ENCODE measurements at places on chromosomes 5 and 9.

- no peak for DNase-seq
Observed at GRCh38 chr9:71909887-71910649, 925 bp downstream of the ABHD17B start.

- no peak for DNase-seq
Observed at GRCh38 chr5:178332210-178332641, 99.6 kb upstream of the PHYKPL start.

DNA sequence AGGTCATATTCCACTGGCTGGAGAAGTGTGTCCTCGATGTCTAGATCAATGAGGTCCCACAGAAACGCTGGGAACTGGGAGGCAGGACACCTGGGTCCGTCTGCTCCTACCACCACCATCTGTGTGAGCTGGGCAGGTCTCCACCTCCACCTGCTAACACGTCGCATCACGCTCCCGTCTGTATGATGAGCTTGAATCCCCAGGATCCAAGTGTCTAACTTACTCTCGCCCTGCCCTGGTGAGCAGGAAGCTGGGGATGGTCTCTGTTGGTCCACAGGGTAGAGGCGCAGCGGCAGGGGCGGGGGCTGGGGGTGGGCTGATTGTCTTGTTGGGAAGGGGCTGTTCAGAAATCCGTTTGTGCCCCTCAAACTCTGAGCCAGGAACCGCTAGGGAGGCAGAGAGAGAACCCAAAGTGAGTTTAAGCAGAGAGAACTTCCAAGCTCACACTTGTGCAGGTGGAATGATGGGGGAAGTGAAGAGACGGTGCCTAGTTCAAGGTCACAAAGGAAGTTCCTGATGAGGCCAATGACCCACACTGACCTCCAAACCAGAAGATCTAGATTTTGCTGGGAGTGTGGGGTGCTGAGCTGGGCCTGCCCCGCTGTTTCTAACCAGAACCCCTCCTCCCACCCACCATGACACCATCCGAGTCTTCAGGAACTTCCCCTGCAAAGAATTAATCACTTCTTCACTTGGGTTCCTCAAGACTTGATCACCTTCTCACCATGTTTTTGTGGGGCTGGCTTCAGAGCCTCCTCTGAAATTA is 21.1 kb downstream of the ORM2 start:
- DNase-seq, result no peak

GRCh38 chr9:6667633-6668280 is 22.2 kb upstream of the GLDC start:
- no peak for DNase-seq

- no peak for DNase-seq
Observed at GRCh38 chr9:20271096-20271495, 351.2 kb downstream of the MLLT3 start.

DNA sequence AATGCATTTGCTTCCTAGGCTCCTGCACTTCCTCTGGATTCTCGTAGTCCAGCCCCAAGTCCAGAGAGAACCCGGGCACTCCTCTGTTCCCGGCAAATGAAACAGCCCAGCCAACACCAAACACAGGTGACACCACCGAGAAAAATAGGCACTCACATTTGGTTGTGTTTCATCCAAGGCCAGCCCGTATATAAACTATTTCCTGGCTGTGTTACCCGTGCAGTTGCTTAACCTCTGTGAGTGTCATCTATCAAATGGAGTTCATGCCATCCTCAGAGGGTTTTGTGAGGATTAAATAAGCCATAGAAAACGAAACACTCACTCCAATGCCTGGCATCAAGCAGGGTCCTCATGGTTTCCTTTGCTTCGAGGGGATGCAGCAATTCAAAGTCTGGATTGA is 115.2 kb downstream of the BOD1 start:
- DNase-seq, result no peak

DNA sequence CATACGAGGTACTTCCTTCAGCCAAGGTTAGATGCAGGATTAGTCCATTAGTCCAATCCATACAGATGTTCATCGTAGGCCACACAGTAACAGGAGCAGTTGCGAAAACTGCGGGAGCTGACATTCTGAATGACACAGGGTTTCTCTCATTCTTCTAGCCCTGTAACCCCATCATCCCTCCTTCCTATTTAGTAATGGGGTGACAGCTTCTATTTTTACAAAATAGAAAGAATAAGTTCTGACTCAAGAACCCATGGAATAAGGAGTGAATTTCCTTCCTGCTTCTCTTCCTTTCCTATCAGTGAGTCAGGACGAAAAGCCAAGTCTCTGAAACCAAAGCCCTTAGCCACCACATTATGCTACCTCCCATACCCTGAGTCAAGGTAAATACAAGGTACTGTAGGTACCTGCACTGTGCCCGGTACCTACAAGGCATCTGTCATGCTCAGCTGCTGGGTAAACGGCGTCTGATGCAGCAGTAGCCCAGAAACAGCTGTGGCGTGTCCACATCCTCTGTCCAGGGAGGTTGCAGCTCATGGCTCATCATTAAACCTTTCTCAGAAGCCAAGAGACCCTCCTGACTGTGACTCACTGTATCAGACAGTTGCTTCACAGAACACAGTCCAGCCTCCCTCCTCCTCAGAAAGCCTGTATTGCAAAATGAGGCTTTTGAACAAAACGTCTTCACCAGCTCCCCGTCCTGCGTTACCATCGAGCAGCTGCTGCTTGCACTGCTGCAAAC is 84.2 kb downstream of the ESM1 start:
- no peak for DNase-seq

DNA sequence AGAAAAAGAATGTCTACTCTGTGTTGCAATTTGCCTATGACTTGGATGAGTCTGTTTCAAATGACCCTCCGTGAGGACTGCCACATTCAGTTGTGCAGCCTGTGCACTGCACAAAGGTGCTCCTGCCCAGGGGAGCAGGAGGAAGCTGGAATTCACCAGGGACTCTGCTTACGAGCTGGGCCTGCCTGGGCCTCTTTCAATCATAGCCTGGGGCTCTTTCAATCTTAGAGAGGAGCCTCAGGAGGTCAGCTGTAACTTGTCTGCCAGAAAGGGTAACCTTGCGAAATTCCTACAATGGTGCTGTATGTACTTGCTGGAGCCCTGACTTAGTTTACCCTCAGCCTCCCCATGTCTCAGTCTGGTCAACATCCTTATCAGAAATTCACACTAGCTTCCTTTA is 8.4 kb upstream of the SFXN1 start:
- DNase-seq, result no peak

- DNase-seq, result no peak
Observed at GRCh38 chr9:70672161-70672649, 257.7 kb upstream of the KLF9 start.

GRCh38 chr5:74042559-74042958 is 416.6 kb downstream of the ARHGEF28 start:
- no peak for DNase-seq

- no peak for DNase-seq
Observed at GRCh38 chr9:130770093-130770492, 65.0 kb upstream of the ABL1 start.

DNA sequence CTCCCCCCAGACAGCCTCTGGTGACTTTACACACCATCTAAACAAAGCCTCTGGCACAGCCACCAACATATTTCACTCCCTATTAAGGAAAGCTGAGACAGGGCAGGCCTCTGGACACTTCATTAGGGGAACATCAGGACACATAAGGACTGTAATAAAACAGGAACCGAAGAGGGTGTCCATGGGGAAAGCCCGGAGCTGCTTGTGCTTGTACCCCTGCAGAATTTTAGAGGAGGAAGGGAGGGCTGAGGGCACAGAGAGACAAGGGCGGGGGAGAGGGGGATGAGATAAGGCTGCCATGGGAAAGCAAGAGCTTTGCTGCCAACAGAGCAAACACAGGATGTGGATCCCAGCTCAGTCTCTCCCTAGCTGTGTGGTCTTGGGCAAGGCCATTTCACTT is 138.4 kb downstream of the ASTN2 start:
- DNase-seq, result no peak

DNA sequence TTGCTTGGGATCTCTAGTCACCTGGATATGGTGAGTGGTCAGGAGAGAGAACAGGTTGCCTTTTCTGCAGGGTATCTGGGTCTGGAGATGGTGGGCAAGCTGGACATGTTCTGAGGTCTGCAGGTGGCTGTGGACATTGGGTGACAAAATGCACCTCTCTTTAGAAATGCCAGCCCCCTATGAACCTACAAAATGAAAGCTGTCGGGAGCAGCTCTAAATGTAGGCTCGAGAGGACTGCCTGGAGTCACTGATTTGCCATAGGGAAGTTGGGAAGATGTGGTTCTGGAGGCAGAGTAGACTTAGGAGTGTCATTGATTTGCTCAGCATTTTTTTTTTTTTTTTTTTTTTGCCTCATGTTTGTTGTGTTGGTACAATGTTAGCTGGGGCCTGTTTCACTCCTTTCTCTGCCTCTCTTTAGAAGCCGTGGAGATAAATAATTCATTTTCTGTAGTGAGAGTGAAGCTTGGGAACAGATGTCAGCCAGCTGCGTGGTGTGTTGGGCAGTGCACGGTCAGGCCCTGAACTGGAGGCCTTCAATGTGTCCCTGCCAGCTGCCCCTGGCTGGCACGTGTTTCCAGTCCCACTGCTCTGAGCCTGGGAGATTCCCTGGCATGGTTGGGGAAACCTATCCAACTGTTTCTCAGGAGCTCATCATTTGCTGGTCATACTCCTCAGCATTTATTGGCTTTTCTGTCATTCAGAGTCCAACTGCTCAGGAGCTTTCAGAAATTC is 5.4 kb downstream of the RGS3 start:
- no peak for DNase-seq

DNA sequence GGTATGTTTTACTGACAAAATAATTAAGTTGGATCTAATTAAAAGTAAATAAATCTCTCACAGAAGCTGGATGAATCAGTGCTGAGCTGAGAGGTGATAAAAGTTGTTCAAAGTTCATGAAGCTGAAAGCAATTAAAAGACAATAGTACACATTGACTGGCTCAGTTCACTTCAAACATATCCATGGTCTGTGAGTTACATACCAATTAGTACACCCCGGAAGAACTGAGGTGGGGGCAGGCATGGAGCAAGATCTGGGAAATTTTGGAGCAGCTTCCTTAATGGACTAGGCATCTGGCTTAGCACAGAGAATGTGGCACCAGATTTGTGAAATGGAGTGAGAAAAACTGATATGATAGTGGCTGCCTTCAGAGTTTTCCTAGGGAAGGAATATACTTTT is 152.7 kb downstream of the ATP10B start:
- no peak for DNase-seq

DNA sequence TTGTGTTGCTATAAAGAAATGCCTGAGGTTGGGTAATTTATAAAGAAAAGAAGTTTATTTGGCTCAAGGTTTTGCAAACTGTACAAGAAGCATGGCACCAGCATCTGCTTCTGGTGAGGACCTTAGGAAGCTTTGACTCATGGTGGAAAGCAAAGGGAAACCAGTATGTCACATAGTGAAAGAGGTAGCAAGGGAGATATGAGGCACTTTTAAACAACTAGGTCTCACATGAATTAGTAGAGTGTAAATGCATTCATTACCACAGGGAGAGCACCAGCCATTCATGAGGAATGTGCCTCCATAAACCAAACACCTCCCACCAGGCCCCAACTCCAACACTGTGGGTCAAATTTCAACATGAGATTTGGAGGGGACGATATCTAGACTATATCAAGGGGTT is 40.8 kb downstream of the OR2Y1 start:
- DNase-seq, result no peak

DNA sequence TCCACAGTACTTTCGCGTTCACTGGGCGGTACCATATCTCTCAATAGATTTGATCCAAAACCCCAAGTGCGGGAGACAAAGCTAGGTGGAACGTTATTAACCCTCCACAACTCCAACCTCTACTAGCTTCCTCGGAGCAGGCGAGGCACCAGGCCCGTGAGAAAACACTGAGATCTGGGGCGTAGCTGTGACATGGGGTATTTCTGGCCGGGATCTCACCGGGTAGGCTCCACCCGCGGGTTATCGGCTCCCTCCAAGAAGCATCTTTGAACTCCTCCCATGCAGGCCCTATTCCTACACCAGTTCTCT is 350 bp upstream of the SLC25A46 start:
- no peak for DNase-seq

GRCh38 chr9:129777769-129778130 is 24.9 kb upstream of the PTGES start:
- no peak for DNase-seq

GRCh38 chr9:97431044-97431441 is 19.1 kb downstream of the TDRD7 start:
- DNase-seq, result no peak

DNA sequence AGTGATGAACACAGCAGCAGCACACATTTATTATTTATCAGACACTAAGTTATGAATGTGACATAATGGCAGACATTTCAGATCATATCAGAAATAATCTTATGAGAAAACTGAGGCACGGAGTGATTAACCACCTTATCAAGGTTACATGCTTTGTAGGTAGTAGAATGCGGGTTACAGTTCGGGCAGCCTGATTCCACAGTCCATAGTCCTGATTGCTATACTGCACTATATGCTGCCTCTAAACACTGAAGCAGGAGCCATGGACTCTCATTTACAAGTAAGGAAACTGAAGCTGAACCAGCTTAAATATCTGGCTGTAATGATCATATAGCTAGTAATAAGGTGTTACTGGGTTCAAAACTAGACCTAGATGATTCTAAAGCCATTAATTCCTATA is 291.3 kb upstream of the ADAMTSL1 start:
- DNase-seq, result no peak

DNA sequence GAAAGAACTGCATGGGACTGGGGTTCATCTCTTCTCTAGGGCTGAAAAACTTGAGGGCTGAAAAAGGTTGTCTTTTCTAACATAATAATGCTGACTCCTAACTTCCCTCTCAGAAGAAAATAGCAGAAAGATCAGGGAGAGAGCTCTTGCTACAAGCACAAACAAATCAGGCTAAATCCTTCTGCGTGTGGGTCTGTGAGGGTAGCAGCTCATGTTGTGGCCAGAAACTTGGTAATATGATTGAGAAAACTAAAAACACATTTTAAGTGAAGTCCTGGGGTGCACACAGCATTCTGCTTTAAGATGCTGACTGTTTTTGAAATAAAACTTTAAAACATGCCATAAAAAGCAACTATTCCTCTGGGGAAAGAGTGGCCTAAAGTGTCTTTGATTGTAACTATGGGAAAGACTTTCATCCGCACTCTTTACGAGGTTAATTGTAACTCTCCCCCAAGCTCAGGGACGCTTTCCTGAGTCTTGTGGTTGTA is 56.7 kb downstream of the SAXO1 start:
- no peak for DNase-seq

DNA sequence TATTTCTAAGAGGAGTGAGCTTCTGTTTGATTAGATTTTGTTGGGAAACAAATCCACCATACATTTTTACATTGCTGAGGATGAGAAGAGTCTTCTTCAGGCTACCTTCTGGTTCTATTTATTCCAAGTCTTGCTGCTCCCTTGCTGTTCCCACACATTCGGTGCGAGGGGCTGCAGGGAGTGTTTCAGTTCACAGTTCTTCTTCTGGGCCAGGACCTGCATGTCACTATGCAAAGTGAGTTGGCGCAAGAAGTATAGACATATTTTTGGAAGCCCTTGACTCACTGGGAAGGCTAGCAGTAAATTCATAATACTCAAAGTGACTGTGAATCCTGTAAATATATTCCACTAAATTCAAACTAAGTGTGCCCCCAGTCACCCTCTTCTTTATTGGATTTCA is 657.9 kb downstream of the TAF11L14 start:
- DNase-seq, result no peak

GRCh38 chr5:149389552-149390495 is 10.7 kb upstream of the IL17B start:
- no peak for DNase-seq

GRCh38 chr5:127875235-127876021 is 172.2 kb downstream of the CCDC192 start:
- no peak for DNase-seq

GRCh38 chr5:82408033-82408432 is 129.9 kb upstream of the RPS23 start:
- no peak for DNase-seq

GRCh38 chr9:129996161-129996830 is 46.7 kb downstream of the FNBP1 start:
- DNase-seq, result no peak
